ENCODE measurements at places on chromosomes 11 and 22. TPM values are rescaled to one million over a fixed set of nuclear protein-coding genes. Genes with fewer than 3 reads are reported as not detected.
A peak's percentile ranks its signal among the peaks of the same experiment; 100 is the strongest.

DNA sequence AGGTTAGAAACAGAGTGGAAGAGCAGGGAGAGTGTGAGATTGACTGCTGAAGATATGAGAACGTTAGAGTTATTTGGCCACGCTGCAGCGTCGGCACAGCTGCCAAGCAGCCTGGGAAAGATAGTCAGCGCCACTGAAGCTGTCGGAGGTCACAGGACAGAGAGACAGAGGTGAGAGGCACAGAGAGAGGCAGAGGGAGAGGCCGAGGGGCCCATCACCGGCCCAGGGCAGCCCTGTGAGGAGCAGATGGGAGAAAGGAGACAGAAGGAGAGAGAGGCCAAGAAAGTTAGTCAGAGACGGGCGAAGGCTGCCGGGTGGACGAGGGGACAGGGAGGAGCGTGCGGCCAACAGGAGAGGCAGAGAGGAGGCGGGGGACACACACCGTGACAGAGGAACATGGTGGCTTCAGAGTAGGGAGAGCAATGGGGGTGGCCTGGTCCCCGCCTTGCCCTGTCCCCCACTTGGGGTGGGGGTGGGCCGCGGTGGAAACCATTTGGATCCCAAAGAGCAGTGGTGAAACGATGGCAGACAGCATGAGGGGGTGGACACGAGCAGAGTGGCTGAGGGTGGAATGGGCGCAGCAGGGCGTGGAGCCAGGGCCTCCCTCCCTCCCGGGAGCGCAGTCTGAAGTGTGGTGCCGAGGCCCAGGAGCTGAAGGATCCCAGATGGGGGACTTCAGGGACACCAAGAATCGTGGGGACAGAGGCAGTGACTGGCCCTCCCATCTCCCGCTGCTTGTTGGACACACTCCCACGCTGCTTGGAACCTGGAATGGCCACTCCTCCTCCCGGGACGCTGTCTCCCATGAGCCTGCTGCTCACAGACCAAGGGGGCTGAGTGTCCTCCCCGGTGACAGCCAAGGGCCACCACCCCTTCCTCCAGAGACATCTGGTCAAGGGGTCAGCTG lies 26.6 kb downstream of the LRRC10B start:
- no peak for DNase-seq

GRCh38 chr11:128666397-128666796 lies 27.5 kb upstream of the FLI1 start:
- DNase-seq, result no peak

- DNase-seq, result peak; percentile 55
Measured at GRCh38 chr11:19524171-19524671, 188.4 kb upstream of the NAV2 start.

DNA sequence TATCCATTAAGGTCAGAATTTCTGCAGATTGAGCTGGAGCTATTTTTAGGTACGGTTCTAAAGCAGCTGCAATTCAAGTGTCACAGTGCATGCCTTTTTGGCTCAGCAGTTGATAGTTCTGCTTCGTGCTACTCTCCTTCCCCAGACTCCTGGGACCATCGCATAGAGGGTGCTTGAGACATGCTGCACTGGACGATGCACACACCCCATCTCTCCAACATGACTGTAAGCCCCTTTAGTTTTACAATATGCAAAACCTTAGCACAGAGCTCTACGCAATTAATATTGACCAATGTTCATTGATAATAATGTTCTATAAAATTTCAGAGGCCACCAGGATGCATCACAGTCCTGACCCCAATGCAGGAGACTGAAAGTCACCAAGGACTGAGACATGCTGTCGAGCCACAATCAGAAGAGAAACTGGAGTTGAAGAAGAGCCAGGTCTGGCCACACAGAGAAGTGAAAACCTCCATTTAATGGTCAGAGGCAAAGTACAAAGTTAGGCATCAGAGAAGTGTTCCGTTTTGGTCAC lies 120.9 kb upstream of the ZC3H12C start:
- no peak for DNase-seq

- no peak for DNase-seq
Measured at GRCh38 chr11:10164621-10165020, 129.4 kb downstream of the SBF2 start.

- no peak for DNase-seq
Measured at GRCh38 chr11:130070846-130071200, 1.1 kb downstream of the APLP2 start.

GRCh38 chr22:40128989-40129388 lies 48.7 kb upstream of the TNRC6B start:
- DNase-seq, result no peak

DNA sequence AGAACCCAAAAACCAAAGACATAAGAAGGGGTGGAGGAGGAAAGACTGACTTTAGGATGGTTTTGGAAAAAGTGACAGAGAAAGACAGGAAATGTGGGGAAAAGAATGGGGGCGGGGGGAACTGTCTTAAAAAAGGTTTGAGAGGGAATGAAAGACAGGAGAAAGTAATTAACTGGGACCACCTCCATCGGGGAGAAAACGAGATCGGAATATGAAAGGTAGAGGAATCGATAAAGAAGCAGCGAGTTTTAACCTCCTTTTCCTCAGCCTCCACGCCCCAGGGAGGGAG lies 524 bp downstream of the MTMR2 start:
- no peak for DNase-seq

- DNase-seq, result no peak
Measured at GRCh38 chr11:94315664-94316063, 11.3 kb downstream of the IZUMO1R start.

DNA sequence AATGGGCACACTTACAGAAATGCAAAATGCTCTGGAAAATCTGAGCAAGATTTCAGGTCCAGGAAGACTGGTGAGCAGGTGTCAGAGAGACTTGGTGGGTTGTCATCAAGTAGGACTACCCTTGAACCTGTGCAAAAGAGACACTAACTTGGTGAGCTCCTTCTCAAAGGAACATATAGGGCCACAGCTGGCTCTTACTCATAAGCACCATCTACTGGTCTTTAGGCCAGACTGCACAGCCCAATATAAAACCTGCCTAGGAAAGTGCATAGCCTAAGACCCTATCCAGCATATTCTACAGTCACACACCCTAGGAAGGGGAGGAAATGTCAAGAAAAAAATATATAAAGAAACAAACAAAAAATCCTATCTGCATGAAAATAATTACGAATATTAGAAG lies 18.2 kb upstream of the OR10W1 start:
- DNase-seq, result no peak

DNA sequence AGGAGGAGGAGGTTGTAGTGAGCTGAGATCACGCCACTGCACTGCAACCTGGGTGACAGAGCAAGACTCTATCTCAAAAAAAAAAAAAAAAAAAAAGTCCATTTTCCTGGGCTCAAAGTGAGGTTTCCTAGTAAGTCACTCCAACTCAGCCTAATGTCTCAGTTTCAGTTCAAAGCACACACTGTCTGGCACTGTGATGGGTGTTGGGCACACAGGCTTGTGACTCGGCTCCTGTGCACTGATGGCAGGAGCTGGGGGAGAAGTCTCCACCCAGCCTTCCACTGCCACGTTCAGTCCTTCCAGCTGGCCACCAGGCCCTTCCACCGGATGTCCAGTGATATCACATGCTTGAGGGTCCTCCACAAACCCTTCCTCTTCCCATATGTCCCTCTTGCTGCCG lies 186.0 kb downstream of the CEP164 start:
- no peak for DNase-seq

GRCh38 chr11:113555071-113555619 lies 79.9 kb upstream of the DRD2 start:
- no peak for DNase-seq

Gene DGKZ
- 13.3 TPM for polyA plus RNA-seq

Gene RGL4
- polyA plus RNA-seq, result 0.25 TPM

Data from liver (tissue), 10 donors.